CD4-positive, alpha-beta T cell treated with Interleukin-10 for 1 hour (primary cell): ENCODE measurements at places on chromosomes 7 and 10.

GRCh38 chr10:72981882-72982529 lies 27.4 kb upstream of the PLA2G12B start:
- DNase-seq = no peak

DNA sequence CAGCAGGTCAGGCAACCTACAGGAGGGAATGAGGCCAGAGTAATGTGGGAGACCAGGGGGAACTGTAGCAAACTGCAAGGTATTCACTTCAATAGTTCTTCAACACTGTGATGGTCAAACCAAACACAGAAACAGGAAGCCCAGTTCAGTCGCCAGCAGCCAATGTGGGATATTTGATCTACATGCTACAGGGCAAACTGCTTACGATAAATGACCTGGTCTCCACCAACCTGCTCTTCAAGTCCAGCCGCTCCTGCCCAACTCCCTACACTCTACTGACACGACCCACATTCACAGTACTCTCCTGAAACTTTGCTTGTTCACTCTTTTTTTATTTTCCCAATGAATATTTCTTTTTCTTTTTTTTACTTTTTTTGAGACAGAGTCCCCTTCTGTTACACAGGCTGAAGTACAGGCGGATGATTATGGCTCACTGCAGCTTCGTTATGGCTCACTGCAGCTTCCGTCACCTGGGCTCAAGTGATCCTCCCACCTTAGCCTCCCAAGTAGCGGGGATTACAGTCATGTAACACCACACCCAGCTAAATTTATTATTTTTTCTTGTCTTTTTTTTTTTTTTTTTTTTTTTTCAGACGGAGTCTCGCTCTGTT lies 42.1 kb downstream of the MDH2 start:
- DNase-seq = no peak

GRCh38 chr7:130909161-130909836 lies 175.3 kb upstream of the KLF14 start:
- DNase-seq = no peak

- DNase-seq = no peak
Observed at GRCh38 chr7:22725585-22725984, 1.4 kb upstream of the IL6 start.

DNA sequence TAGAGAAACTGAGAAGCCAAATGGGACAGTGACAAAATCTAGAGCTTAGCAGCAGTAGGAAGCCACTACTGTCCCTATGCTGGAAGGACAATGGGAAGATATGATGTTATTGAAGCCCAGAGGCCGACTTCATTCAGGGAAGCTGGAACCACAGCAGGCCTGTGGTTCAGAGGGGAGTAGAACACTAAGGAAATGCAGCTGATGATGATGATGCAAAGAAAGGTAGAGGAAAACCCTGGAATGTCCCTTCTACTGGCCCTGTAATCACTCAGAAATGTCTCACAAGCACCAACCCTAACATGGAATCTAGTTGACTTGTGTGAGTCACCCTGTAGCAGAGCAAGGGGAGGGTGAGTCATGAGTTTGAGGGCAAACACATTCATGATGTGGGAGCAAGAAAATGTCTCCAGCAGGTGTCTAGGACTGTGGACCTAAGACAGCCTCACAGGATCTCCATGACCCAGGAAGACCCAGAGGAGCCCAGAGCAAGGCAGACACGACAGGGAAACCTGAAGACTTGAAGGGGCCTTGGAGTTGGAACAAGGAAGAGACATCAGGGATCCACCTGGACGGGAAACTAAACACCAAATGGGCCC lies 37.0 kb upstream of the LRRC17 start:
- DNase-seq = no peak

- DNase-seq = no peak
Observed at GRCh38 chr7:148458263-148458662, 132.3 kb upstream of the C7orf33 start.

GRCh38 chr7:43693687-43694398 lies 35.5 kb downstream of the COA1 start:
- no peak for DNase-seq
